Epithelial cell of proximal tubule (primary cell): ENCODE measurements at places on chromosomes 4 and X.

DNA sequence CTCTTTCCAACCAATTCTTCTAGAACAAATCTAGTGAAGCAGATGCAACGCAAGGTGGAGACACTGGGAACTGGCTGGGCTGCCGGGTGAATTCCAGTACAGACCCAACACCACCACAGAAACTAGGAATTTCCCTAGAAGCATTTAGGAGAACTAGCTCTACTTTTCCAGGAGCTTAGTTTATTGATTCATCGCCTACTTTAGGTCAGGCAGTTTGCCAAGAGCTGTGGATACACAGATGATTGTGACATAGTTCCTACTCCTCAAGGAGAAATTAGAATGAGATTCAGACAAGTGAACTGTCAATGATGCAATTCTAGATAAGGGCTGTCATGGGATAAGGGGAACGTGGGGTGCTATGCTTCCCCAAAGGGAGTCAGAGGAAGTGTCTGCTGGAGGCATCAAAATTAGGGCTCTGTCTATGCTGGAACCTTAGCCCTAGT lies 350.0 kb downstream of the CAMK2D start:
- DNase-seq = peak; percentile 92

DNA sequence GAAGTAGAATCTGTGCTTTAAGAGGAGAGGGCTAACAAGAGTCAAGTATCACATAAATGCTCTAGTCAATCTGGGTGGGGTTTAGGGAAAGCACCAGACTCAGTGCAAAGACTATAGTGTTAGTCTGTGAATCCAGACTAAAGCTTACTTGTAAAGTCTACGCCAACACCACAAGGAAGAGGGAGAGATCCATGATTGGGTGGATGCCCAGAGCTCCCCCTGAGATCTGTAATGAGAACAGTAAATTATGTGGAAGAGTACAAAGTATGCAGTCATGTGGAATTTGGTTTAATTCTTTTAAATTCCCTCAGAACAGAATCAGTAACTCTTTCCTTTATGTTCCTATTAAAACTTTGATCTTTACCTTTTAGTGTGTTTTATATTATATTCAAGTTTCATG lies 354.7 kb upstream of the SPANXN4 start:
- DNase-seq = no peak

DNA sequence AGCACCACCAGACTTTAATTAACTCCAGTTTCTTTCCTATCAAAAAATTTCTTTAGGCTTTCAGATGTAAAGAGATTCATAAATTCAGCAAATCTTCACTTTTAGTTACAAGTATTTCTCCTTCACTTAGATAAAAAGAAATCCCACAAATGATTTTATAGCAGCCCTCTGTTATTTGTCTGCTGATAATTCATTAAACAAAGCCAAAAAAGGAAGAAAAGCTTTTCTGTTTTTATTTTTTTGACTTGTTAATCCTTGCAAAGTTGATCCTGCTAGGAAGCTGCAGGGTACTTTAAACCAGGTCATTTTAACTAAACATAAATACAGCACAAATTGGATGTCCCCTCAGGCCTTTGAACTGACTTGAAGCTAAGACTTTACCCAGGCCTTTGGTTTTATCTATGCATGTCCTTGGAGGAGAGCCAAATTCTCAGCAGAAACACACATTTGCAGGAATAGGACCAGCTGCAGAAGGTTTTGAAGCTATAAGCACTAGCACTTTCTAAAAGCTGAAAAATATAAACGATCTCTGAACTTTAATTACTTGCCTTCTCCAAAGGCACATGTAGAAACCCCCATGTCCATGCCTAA lies 57.5 kb downstream of the PCDH18 start:
- no peak for DNase-seq

GRCh38 chrX:38985375-38985774 lies 184.1 kb downstream of the MID1IP1 start:
- DNase-seq = no peak

DNA sequence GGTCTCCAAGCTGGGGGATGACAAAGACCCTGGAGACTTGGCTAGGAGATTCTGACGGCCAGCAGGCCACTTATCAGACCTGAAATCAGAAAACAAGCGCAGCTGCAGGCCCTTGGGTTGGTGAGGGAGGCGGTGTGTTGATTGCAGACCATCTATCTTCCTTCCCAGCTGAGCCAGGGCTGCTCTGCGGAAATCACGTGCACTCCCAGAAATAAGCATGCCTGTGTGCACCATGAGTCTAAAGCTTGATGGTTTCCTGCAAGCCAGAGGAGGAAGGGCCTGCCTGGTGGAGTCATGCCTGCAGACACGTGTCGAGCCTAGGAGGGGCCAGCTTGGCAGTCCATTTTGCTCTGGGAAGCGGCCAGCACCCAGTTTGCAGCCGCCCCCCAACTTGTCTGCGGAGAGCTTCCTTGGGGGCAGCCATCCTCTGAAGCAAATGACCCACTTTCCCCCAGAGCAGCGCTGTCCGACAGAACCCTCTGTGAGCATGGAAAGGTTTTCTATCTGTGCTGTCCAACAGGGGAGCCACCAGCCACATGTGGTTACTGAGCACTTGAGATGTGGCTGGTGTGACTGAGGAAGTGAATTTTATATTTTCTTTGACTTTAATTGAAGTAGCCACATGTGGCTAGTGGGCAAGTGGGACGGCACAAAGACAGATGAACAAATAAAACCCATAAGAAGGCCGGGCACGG lies 175.7 kb upstream of the BCOR start:
- no peak for DNase-seq

- no peak for DNase-seq
These were observed 490 bp downstream of the RWDD4 start for GRCh38 chr4:183658362-183659028.

- no peak for DNase-seq
These were observed 18.4 kb downstream of the EFNB1 start for GRCh38 chrX:68847172-68847571.

- no peak for DNase-seq
These were observed 15.4 kb upstream of the CDKL5 start for GRCh38 chrX:18410038-18410437.
